ENCODE measurements at places on chromosomes 16 and 17.

GRCh38 chr16:22355487-22355908 is 18.9 kb downstream of the CDR2 start:
- no peak for DNase-seq

GRCh38 chr17:74108126-74108705 is 95.3 kb upstream of the RPL38 start:
- DNase-seq, result no peak

GRCh38 chr16:12815361-12815760 is 11.7 kb upstream of the CPPED1 start:
- DNase-seq, result no peak

GRCh38 chr16:73191660-73192046 is 143.7 kb upstream of the ZFHX3 start:
- DNase-seq, result no peak

GRCh38 chr17:4333041-4333440 is 33.4 kb downstream of the UBE2G1 start:
- DNase-seq, result no peak

DNA sequence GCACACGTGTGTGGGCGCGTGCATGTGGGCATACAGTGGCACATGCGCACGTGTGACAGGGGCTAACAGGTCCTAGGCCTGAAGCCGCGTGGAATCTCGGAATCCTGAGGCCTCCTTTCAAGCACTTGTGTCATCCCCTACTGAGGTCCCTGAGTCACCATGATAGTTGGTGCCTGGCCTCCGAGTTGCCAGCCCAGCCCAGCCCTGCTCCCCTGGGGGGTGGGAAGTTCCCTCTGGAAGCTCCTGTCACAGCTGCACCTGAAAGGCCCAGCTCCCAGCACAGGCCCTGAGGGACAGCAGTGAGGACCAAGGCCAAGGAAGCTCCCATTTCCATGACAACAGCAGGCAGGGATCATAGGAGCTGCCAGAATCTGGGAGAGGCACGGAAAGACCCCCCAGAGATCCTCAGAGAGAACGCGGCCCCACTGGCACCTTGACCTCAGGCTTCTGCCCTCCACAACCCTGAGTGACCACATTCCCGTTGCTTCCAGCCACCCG is 35.4 kb upstream of the ENPP7 start:
- DNase-seq, result no peak

- DNase-seq, result no peak
Measured at GRCh38 chr16:24580665-24581064, 41.3 kb downstream of the RBBP6 start.

GRCh38 chr17:74770498-74771318 is 5.4 kb downstream of the NAT9 start:
- DNase-seq, result peak; percentile 92

DNA sequence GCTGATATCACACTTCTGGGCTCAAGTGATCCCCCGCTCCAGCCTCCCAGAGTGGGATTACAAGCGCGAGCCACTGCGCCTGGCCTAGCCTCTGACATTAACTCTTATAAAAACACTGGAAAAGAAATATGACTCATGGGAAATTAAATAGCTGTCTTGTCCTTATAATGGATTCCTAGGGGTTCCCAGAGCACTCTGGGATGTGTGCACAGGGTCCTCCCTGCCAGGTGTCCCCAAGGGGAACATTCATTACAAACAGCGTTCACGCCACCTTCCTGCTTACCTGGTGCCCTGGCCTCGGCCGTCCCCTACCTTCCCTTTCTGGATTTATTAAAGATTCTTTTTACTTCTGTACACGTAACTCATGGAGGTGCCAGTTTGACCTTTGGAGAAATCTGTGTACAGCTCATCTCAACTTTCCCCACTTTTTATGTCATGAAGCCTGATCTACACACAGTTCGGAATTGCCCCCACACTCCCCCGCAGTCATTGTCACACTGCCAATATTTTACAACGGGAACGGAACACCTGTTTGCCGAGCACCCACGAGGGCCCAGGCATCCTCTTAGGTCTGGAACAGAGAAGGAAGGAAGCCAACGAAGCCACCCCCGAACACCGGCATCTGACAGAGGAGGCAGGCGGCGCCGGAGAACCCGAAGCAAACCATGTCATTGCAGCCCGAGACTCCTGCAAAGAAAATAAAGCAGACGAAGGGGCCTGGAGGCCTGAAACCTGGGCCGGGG is 39.7 kb upstream of the MEAK7 start:
- DNase-seq, result no peak

GRCh38 chr17:65975878-65976277 is 216.1 kb downstream of the CEP112 start:
- DNase-seq, result peak; percentile 5

DNA sequence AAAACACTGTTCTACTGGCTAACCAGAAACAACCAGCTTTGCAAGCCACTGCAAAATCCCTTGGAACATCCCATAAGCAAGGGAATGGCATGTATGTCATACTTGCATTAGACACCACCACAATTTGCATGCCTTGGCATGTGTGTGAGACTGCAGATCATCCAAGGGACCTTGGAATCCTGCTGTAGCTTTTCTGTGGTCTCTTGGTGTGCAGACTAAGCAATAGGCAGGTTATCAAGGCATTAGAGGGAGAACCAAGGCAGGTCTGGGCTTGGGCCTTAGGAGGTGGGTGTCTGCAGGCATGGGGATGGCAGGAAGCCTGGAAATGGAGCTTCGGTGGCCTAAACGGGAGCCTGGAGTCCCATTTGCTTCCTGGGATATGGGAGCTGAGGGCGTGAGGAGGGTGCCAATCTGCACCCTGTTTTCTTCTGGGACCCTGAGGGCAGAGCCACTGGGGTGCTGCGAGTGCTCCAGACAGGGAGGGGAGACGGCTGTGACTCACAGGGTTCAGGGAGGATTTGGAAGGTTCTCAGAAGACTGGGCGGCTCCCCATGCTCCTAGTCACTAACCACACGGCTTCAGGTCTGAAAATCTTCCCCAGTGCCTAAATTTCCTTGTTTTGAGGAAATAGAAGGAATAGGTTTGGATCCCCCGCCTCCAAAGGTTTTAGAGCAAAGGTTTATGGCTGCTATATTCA is 36.6 kb downstream of the FAM20A start:
- no peak for DNase-seq

- no peak for DNase-seq
Measured at GRCh38 chr16:50809561-50809960, 67.7 kb downstream of the CYLD start.

GRCh38 chr17:11705111-11705510 is 106.8 kb downstream of the DNAH9 start:
- DNase-seq, result no peak

DNA sequence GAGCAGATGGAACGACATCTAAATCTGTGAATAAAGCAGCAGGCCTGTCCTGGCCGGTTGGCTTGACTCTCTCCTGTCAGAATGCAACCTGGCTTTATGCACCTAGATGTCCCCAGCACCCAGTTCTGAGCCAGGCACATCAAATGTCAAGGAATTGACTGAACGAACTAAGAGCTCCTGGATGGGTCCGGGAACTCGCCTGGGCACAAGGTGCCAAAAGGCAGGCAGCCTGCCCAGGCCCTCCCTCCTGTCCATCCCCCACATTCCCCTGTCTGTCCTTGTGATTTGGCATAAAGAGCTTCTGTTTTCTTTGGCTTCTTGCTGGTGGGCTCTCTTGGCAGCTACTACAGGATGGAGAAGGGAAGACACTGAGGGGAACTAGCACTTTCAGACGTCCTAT is 4.1 kb upstream of the RSAD1 start:
- no peak for DNase-seq

- DNase-seq, result peak; percentile 40
Measured at GRCh38 chr16:2883458-2883908, 468 bp downstream of the FLYWCH2 start.

DNA sequence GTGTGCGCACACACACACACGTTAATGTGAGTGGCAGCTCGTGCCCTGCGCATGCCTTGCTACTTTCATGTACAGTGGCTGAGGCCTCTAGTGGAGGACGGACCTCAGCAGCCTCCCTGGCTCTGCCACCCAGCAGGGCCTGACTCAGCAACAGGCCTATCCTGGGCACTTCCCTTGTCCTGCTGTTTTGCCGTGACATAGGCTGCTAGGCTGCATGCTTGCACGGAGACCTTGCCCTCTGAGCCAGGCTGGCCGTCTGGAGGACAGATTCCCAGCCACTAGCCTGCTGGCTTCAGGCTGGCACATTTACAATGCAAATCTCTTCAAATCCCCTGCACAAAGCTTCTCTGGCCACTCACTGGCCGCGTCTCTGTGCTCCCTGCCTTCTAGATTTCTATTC is 9.5 kb downstream of the RNF213 start:
- DNase-seq, result no peak

GRCh38 chr17:79843816-79844800 is 4.9 kb upstream of the CBX4 start:
- peak; percentile 70 for DNase-seq

GRCh38 chr16:48383009-48383876 is 2.0 kb downstream of the SIAH1 start:
- DNase-seq, result no peak

DNA sequence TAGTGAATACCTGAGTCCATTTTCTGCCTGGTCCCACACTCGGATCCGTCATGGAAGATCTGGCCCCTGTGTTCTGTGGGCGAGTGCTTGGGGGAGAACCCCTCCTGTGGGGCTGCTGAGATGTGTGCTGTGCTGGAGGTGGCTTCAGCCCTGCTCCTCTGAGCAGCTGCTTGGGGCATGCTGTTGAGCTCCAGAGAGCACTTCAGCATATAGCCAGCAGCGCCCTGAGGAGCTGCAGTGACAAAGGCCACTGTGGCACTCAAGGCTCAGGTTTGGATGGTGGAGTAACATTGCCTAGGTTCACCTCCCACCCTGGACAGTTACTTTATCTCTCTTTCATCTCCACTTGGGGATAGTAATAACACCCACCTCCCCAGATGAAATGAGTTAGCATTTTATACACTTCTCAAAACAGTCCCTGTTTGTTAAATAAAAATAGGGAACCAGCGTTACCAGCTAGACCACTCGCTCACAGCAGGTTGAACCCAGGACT is 75.3 kb downstream of the KSR1 start:
- no peak for DNase-seq

DNA sequence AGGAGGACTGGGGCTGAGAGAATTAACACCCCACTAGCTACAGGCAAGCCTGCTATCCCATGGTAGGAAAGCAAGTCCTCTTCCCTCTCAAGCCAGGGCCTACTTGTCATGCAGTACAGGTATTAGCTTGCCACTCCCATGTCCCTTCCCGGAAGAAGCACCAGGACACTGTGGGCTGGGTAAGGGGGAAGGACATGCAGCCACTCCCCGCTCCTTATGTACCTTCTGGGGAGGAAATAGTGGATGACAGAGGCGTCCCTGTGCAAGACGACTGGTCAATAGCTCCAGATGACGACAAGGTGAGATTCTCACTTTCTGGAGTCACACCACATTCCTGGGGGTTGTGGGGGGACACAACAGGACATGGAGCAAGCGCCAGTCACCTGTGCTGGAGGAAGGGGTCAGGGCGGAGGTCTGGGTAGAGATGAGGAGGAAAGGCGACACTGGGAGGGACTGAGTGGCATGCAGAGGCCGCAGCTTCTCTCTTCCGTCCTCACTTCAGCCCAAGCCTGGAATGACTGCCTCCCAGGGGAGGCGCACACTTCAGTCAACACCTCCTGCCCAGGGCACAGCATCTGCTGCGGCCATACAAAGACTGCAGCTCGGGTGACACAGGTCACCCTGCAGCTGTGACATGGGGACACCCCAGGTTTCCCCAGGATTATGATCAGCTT is 15.1 kb upstream of the FOXJ1 start:
- DNase-seq, result no peak

DNA sequence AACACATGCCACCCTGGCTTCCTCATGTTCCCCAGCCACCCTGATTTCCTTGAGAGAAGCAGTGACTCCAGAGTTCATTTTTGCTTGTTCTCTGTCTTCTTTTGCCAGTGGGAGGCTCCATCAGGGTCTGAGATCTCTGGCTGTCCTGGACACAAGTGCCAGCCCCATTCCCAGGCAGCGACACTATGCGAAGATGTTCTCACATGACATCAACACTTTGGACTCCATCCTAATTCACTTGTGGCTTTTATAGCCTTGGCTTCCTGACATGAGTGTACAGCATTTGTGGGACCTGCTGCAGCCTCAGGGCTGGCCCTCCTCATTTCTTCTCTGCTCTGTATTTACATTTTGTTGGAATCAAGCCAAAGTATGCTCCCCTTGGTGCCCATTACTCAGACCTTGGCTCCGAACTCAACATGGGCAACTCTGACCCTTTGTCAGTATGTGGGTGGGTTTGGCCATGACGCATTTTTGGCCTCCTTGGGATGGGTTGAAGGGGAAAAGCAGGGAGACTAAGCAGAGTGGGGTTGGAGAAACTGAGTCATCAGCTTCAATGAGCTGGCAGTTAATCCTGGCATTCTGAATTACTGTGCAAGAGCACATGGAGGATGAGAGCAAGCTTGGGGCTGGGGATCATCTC is 119.0 kb upstream of the EEF2KMT start:
- DNase-seq, result no peak

- no peak for DNase-seq
Measured at GRCh38 chr16:50282955-50283631, 16.7 kb downstream of the ADCY7 start.

- DNase-seq, result no peak
Measured at GRCh38 chr17:1693339-1693738, 8.7 kb upstream of the PRPF8 start.

GRCh38 chr16:74871608-74872007 is 97.0 kb upstream of the FA2H start:
- DNase-seq, result no peak

DNA sequence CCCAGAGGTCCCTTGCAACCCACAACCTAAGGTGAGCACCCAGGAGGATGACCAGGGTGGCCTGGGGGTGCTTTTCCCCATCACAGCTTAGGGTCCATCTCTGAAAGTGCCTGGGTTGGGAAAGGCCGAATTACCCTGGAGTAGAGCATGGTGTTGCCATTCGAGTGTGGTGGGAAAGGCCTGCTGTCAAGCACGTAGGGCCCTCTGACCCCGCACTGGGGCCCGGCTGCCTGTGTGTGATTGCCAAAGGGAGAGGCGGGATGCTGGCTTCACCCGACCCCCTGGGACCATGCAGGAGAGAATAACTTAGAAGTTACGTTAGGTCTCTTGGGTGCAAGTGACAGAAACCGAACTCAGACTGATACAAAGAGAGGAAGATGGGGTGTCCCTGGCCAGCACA is 27.7 kb upstream of the NDRG4 start:
- DNase-seq, result no peak

GRCh38 chr17:52064791-52065211 is 93.7 kb downstream of the CA10 start:
- no peak for DNase-seq

DNA sequence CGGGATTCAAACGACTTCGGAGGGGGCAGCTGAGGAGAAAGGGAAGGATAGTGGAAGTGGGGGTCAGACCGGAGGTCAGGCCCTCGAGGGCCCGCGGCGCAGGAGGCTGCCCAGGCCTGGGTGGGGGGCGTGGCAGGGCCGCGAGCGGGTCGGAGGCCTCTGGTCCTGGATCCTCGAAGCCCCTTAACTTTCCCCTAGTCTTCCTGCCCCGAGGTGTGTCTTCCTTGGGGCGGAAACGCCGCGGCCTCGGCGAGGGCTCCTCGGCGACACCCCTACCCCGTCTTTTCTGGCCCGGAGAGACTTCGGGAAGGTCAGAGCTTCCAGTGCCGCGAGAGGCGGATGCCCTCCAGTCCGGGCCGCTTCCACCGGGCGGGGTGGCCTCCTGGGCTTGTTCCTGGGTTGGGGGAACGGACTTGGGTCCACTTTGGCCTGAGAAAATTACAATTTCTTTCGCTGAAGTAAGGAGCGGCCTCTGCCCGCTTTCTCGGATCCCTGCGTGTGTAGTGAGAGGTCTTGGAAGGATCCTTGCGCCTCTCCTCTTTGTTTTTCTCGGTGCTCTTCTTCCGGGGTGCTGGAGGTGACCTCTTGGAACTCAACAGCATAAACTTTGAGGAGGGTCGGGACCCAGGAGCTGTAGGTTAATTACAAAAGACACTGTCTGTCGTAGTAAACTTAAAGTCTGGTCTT is 491 bp downstream of the IST1 start:
- peak; percentile 24 for DNase-seq

Data from body of pancreas (tissue), 4 donors.